HCT116 (cell line): ENCODE measurements at places on chromosomes 1 and 21.

DNA sequence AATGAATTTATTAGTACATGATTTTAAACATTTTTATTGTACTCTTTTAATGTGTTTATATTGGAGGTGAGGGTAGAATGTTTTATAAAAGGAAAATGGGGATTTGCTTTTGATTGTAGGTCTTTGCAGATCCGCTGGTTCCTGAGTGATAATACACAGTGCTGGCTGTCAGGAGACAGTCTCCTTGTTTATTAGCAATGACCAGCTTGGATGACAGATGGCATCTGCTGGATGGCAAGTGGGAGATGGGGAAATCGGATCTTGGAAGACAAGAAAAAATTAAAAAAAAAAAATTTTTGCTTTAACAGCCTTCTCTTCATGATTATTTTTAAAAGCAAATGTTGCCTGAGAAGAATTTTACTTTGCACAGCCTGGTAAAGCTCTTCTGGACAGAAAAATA, 4.4 kb upstream of the PHTF1 start:
- no peak for DNase-seq

GRCh38 chr1:22763487-22764200, 53.0 kb downstream of the EPHB2 start:
- no peak for DNase-seq

- DNase-seq = no peak
These were observed 103.8 kb downstream of the TOMM20 start for GRCh38 chr1:235024711-235025421.

DNA sequence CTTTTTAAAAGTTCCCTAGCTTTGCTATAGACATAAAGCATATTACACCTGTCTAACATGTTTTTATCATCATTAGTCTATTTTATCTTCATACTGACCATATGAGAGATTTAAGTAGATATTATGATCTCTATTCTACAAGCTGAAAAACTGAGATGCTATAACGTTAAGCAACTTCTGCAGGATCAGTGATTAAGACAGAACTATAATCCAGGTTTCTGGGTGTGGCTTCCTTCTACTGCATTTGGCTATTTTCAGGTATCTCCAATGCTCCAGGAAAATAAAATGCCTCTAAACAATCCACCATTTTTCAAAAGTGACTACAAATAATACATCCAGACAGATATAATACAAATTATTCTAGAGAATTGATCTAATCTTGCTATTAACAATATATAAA, 53.4 kb downstream of the RGS2 start:
- DNase-seq = no peak

- DNase-seq = peak; percentile 13
These were observed 195.1 kb upstream of the SAMSN1 start for GRCh38 chr21:14741256-14741655.

- DNase-seq = no peak
These were observed 1.7 kb downstream of the KIF21B start for GRCh38 chr1:201021630-201022492.

GRCh38 chr1:101506541-101507164, 269.8 kb downstream of the S1PR1 start:
- DNase-seq = peak; percentile 24

GRCh38 chr1:183609313-183609712, 19.1 kb upstream of the NCF2 start:
- no peak for DNase-seq

- no peak for DNase-seq
These were observed 40.7 kb upstream of the C1orf185 start for GRCh38 chr1:51061231-51061918.

GRCh38 chr1:5611851-5612250, 380.4 kb downstream of the NPHP4 start:
- DNase-seq = peak; percentile 78

DNA sequence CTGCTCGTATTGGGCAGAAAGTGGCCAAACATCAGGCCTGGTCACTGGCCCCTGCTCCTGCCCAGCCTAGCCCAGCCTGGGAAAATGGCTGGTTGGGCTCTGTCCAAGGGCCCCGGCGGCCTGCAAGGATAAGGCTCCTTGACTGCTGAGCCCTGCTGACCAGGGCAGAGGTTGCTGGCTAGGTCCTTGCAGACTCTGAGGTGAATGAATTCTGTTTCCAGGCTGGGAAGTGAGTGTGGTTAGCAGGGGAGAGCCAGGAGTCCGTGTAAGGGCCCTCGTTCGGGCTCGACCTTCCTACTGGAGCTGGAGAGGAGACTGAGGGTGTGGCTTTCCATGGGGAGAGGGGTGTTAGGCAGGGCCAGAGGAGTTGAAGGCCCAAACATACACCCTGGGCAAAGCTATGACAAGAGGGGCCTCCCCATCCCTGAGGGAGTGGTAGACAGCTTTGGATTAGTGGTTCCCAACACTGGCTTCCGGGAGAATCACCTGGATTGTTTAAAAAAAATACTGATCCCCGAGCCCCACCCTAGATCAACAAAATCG, 20.6 kb downstream of the CSF1 start:
- DNase-seq = peak; percentile 24

DNA sequence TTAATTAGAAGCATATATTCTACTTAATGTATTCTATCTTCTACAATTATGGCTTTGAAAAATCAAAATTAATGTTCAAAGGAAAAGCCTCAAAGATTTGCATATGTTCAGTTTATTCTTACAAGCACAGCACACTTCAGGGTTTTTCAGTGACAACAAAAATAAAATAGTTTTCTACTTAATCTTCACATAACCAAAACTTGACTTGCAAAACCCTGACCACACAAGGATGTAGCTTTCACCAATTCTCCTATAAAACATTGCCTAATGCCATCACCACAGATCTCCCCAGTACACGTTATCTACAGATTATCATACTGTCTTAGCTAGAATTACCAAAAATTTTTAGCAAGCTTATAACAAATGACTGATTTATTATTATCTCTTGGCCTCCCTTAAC, 23.3 kb downstream of the LPAR3 start:
- DNase-seq = no peak

DNA sequence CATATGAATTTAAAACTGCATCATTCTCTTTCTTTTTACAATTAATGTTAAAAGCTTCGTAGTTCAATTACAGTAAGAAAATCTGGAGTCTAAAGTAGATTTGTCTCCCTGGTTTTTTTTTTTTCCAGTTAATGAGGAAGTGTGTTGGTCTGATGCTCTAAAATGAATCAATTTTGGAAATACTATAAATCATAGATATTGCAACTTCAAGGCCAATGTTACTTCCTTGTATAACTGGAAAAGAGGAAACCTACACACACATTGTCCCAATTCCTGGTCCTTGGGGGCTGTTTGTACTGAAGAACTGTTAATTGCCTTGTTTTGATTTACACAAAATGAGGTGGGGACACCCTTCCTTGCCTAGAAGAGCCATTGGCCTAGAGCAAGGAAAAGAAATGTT, 107.2 kb downstream of the RGS2 start:
- no peak for DNase-seq

GRCh38 chr21:34227386-34227852, 136.4 kb upstream of the KCNE2 start:
- no peak for DNase-seq

GRCh38 chr1:184771190-184771691, 16.6 kb upstream of the EDEM3 start:
- DNase-seq = no peak

GRCh38 chr1:172883844-172884243, 166.9 kb downstream of the TNFSF18 start:
- DNase-seq = no peak

GRCh38 chr1:151948506-151948905, 39.2 kb upstream of the THEM4 start:
- DNase-seq = no peak

- DNase-seq = no peak
These were observed 157.9 kb downstream of the PEX14 start for GRCh38 chr1:10632691-10633090.

- no peak for DNase-seq
These were observed 46.7 kb downstream of the PHC2 start for GRCh38 chr1:33384040-33384812.

DNA sequence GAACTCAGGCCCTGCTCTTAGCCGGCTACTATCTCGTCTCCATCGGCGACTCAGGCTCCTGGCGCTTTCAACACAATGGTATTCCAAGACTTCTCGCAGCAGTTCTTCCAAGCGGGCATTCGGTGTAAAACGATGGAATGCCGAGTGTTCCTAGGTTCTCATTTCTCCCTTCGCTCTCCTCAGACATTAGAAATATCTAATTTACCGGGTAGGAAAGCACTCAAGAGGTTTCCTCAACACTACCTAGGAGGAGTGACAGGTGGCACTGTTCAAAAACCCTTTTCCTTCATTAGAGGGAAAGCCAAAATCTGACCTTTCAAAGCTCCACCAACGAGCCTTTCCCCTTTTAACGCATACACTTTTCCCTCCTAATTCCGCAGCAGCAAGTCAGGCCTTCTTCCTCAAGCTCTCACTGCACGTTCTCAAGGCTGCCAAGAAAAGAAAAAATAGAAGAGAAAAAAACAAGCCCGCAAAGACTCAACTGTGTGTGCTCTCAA, 601 bp downstream of the UBE2G2 start:
- peak; percentile 29 for DNase-seq

GRCh38 chr1:58830291-58830690, 46.4 kb upstream of the JUN start:
- DNase-seq = no peak

- no peak for DNase-seq
These were observed 1.1 kb upstream of the NENF start for GRCh38 chr1:212431644-212432043.

DNA sequence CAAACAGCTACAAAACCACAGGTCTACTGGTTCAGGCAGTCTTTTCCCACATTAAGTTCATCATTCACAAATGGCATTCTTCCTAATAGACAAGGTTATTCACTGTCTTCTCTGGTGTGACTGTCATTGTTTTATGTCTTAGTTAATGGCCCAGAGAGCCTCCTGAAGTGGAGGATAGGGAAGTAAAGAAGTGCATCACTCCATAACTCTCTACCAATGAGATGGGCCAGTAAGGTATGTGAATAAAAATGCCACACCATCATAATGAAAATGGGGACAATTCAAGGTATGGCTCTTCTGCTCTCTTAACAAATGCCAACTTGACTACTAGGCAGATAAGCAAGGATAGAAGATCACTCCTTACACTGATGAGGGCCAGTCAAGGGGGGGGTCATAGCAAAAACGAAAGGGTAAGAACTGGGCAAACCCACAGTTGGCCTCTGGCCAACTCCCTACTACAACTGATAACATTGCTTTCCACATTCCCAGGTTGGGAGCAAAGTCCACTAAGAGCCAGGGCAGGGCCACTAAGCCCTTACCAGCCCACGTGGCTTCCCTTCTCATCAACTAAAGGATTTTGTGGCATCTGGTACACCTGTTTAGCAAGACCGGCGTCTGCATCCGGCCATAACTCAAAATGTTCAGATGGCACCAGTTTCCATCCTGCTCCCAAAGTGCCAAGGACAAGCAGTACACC, 10.0 kb downstream of the PABPC4 start:
- DNase-seq = no peak

GRCh38 chr1:3459940-3460671, 5.6 kb downstream of the ARHGEF16 start:
- DNase-seq = no peak

- DNase-seq = no peak
These were observed 60.1 kb upstream of the KAZN start for GRCh38 chr1:14538335-14538734.

DNA sequence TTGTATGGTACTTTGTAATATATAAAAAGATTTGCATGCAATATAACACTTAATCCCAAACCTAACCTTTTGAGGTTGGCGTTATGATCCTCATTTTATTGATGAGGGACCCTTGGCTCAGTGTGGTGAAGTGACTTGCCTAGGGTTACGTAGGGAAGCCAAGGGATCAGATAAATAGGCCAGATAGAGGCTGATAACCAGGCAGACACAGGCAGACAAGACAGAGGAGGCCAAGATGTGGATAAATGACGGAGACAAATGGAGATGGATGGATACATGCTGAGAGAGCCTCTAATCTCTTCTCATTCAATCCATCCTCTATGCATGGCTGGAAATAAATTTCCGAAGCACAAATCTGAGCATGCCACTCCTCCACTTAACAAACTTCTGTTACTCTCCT, 136.9 kb upstream of the SPATA6 start:
- no peak for DNase-seq

DNA sequence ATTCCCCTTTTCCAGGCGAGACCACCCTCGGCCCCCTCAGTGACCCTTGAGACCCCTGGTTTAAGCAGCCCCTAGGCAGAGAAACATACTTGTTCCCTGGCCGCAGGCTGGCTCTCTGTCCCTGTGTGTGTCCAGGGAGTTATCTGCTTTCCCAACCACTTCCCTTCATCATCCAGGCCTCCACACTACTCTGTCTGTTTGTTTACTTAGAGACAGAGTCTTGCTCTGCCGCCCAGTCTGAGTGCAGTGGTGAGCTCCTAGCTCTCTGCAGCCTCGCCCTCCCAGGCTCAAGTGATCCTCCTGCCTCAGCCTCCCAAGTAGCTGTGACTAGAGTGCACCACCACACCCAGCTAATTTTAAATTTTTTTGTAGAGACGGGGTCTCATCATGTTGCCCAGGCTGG, 5.8 kb upstream of the VWA1 start:
- no peak for DNase-seq

GRCh38 chr1:92314024-92314423, 15.2 kb downstream of the RPAP2 start:
- DNase-seq = no peak

DNA sequence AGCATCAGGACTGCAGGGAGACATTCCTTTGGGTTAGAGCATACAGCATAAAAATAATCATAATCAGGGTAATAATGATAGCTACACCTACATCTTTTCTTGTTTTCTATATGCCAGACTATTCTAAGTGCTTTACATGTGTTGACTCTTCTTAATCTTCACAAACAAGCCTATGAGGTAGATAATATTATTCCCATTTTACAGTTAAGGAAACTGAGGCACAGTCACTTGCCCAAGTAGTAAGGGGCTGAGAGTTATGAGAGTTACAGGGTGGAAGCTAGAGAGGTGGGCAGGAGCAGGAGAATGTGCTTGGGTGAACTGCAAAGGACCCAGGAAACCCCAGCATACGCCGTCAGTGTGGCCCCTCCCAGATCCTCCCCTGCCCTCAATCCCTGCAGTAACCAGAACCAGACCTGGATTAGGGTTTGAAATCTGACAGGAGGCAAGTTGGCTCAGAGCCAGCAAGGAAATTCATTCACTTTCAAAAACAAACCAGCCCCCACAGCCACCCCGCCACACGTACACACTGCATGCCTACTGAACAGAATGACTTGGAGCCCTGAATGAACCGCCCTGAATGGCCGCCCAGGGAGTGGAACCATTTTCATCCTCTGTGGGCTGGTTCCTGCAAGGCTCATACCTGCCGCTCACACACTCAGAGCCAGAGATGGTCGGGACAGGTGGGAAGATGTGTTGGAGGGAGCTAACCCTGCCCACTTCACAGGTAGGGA, 126.1 kb downstream of the TRABD2B start:
- DNase-seq = no peak

- no peak for DNase-seq
These were observed 143.9 kb downstream of the HMGB4 start for GRCh38 chr1:34007760-34008159.
